Suprapubic skin (tissue), 4 donors: ENCODE measurements at places on chromosomes 4 and X. TPM values are rescaled to one million over a fixed set of nuclear protein-coding genes. Genes with fewer than 3 reads are reported as not detected.

Gene CT45A10
- not detected for total RNA-seq

GRCh38 chrX:102837847-102838246 is 99.2 kb upstream of the RAB40AL start:
- DNase-seq, result no peak

GRCh38 chr4:109957227-109957626 is 44.5 kb downstream of the EGF start:
- DNase-seq, result no peak

DNA sequence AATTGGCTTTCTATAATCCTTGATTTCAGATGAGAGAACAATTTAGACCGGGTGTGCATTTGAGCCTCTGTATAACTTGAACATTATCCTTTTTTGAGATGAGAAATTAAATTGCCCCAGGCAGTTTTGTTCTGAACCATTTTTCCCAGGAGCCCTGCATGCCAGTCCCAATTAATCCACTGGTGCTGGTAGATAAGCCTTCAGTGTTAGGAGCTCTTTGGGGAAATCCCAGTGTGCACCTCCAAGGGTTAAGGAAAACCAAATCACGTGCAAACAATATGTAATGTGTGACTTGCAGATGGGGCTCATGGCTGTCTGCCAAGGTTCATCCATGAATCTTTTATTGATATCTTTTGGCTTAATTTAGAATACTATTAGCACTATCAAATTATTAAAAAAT is 43.2 kb downstream of the KIT start:
- no peak for DNase-seq
